Activated CD4-positive, CD25-positive, alpha-beta regulatory T cell (primary cell): ENCODE measurements at places on chromosomes 16 and 17.

GRCh38 chr16:28292731-28293600 is 641 bp downstream of the SBK1 start:
- DNase-seq: no peak

GRCh38 chr16:51224317-51224716 is 73.2 kb upstream of the SALL1 start:
- DNase-seq: no peak

GRCh38 chr17:9456330-9456729 is 119.3 kb downstream of the STX8 start:
- no peak for DNase-seq

- no peak for DNase-seq
Observed at GRCh38 chr16:30866031-30866430, 27.8 kb downstream of the BCL7C start.

- DNase-seq: no peak
Observed at GRCh38 chr17:7747635-7748071, 30.1 kb downstream of the DNAH2 start.

DNA sequence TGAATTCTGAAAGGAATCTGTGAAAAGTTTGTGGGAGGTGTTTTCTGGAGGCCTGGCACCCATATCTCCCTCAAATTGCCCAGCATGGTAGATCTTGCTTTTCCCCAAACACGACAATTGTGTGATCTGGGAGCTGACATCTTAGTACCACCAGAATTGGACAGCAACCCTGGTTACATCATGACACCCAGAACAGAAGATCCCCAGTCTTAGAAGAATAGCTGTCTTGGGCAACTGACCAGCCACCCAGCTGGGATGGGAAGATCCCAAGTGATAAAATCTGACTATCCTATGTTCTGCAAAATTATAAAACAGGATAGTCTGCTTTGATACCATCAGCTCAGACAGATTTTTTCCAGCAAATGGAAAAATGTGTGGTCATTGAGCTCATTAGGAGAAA is 235.3 kb downstream of the CDH13 start:
- DNase-seq: no peak
